ENCODE measurements at places on chromosomes 11 and 22.

- no peak for DNase-seq
Observed at GRCh38 chr11:75024764-75025211, 36.1 kb downstream of the NEU3 start.

- no peak for DNase-seq
Observed at GRCh38 chr11:8671193-8671612, 11.3 kb downstream of the TRIM66 start.

DNA sequence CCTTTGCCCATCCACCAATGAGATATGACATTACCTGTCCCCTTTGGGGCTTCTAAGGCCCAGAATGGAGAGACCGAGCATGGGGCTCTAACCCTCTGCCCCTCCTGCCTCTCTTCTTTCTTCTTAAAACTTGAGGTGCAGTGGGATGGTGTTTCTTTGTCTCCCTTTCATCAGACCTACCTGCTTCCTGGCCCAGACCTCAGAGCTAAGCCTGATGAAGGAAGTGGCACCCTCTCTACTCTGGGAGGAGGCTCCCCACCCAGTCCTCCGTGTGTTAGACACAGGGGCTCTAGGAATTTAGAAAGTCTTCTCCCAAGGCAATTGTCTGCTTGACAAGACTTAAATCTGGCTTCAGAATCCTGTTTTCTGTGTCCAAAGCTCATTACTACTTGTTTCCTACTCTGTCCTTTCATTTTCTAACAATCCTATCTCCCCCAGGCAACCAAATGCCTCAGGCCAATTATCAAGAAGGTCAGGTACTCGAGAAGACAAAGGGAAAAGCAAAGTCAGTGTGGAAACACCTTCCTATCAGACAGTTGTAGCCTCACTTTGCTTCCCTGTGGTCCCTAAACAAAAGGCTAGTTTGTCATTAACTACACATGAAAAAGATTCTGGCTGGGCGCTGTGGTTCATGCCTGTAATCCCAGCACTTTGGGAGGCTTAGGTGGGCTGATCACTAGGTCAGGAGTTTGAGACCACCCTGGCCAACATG lies 20.3 kb upstream of the PARVA start:
- DNase-seq = no peak

GRCh38 chr11:69674267-69674885 lies 777 bp downstream of the LTO1 start:
- DNase-seq = peak; percentile 7

GRCh38 chr11:59225017-59225416 lies 12.3 kb upstream of the MPEG1 start:
- no peak for DNase-seq

DNA sequence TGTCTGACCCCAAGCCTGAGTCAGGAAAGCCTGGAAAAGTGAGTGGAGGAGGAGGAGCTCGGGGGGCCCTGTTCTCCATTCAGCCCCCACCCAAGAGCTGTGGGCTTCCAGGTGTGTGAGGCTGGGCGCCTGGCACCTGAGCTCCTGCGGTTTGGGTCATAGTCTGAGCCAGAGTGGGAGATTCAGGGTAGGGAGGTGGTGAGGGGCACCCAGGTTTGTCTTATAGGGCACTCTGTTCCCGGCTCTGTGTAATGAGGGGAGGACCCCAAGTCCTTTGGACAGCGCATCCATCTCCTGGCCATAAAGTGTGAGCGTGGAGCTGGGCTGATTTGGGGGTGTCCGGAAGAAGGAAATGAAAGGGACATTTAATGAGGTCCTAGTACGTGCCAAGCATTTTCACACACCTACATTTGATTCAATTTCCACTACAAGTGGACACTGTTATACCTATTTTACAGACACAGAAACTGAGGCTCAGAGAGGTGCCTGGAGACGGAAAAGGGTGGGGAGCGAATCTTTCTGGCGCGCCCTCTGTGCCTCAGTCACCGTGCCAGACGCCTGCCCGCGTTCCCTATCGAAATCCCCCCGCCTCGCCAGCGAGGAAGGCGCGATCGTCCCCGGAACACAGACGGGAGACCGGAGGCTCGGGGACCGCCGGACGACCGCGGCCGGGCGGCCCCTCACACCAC lies 1.2 kb downstream of the NPTXR start:
- no peak for DNase-seq

DNA sequence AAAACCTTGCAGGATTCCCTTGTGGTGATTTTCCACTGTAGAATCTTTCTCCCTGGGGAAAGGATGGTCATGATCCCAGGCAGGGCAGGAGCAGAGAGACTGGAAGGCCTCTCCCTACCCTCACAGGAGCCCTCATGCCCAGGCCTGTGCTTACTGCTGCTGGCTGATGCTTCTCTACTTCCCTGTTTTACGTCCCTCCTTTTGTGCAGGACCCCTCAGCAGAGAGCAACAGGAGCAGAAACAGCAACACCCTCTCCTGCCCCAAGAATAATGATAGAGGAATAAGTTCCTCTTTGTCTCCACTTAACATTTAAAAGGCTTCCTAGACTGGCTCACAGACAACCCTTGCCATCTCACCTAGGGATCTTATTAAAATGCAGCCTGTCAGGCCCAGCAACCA lies 3.6 kb downstream of the ISX start:
- DNase-seq = no peak

DNA sequence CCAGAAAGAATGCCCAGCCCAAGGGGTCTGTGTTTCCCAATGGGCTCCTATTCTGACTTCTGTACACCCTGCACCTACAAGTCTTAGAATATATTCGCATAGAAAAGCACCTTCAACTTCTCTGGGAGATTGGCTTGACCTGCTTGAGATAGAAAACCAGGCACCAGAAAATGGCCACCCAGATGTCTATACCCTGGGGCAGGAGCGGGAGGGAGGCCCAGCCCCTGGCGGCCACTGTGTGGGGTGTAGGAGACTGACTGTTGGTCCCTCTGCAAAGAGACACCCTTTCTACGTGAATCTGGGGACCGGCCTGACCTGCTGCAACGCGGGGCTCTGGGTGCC lies 8.5 kb downstream of the DENND6B start:
- no peak for DNase-seq

DNA sequence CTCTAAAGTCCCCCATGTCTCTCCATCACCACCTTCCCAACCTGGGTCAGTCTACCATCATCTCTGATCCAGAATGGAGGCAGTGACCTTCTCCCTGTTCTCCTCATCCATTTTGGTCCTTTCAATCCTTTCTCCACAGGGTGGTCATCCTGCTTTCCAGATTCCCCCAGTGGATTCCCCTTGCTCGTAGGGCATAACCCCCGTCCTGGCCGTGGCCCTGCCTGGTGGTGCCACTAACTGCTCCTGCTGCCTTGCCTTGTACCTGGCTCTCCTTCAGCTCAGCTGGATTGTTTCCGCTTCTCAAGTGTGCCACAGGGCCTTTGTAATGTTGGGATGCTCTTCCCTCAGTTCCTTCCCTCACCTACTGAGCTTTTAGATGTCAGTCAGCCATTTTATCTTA lies 81.6 kb downstream of the MYO7A start:
- DNase-seq = no peak

- no peak for DNase-seq
Observed at GRCh38 chr11:29265792-29266191, 751.0 kb downstream of the KCNA4 start.

GRCh38 chr22:48477031-48477721 lies 1350.5 kb downstream of the BRD1 start:
- no peak for DNase-seq

GRCh38 chr11:114713756-114714155 lies 35.4 kb downstream of the NXPE2 start:
- no peak for DNase-seq

DNA sequence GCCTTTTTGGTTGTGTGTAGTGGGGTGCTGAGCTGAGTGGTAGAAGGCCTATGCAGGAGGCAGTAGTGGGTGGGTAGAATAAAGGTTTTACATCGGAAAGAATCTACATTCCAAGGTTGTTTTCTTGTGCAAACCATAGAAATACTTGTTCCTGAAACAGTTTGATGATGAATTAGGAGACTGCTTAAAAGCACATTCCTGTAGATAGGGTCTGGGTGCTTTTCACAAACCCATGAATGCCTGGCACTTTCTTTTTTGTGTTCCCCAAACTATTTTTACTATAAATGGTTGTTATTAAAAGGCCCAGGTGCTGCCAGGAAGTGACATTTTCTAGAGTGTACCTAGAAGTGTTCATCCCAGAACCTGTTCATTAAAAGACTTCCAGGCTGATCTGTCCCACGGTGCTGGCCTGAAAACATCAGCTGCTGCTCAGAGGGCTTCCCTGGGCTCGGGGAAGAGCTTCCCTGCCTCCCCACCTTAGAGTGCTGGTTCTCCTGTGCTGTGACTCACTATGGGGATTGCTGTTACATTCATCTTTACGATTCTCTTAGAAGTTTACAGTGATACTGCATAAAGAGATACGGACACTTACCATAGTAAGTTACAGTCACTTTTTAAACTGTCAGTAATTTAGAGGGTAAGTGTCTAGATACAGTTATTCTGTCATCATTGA lies 27.9 kb downstream of the PPFIA1 start:
- DNase-seq = no peak

- DNase-seq = no peak
Observed at GRCh38 chr11:86444981-86445380, 70.3 kb downstream of the CCDC81 start.

- no peak for DNase-seq
Observed at GRCh38 chr11:1502954-1503707, 16.6 kb upstream of the MOB2 start.

GRCh38 chr22:49645257-49645656 lies 182.4 kb downstream of the BRD1 start:
- no peak for DNase-seq

GRCh38 chr11:68932933-68933577 lies 29.4 kb downstream of the IGHMBP2 start:
- no peak for DNase-seq

Measured in activated CD4-positive, alpha-beta T cell treated with anti-CD3 and anti-CD28 coated beads, Interleukin-10, Interleukin-2, amounts not matched to agents 100 ng/mL and 50 ng/mL, durations not matched to agents 16 hours and 8 hours (primary cell).